ENCODE measurements at places on chromosomes 1 and 21. TPM values are rescaled to one million over a fixed set of nuclear protein-coding genes. Genes with fewer than 3 reads are reported as not detected.

- H3K4me3 ChIP-seq, result peak within 1 kb of the TSS; percentile 93
- peaks cover 30% of the 10 kb centered on the region for H3K4me1 ChIP-seq
- no peaks in the 10 kb centered on the region for H3K27me3 ChIP-seq
- DNase-seq, result peak; percentile 76
- no peaks in the 10 kb centered on the region for H3K36me3 ChIP-seq
These were observed at the start of gene ARID4B for GRCh38 chr1:235327559-235328270. ARID4B (minus strand) TSS chr1:235328179; CDS start chr1:235326919, 1,260 bp downstream.

Gene TMEM82
- total RNA-seq, result not detected

GRCh38 chr1:119815361-119815760, 4.1 kb upstream of the REG4 start:
- no peak for DNase-seq
- no peaks in the 10 kb centered on the region for H3K36me3 ChIP-seq
- no peak overlapping the region for H3K4me3 ChIP-seq
- H3K27me3 ChIP-seq, result peaks cover 13% of the 10 kb centered on the region
- H3K4me1 ChIP-seq, result peaks cover 13% of the 10 kb centered on the region

DNA sequence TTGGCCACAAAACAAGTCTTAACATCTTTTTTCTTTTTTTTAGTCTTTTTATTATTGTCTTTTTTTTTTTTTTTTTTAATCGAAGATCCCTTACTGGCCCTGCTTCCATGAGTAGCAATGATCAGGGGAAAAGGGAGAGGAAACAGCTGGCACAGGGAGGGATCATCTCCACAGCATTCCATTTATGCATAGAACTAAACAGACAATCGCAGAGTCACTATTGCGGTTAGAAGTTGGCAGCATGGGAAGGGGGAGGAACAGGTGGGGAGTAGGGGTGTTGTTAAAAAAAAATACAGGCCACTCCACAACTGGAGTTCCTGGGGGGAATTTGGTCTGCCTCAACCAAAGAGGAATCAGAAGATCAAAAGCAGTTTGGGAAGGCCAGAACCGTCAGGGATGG, 55.4 kb downstream of the C1orf185 start:
- H3K27me3 ChIP-seq, result peaks cover 38% of the 10 kb centered on the region
- no peaks in the 10 kb centered on the region for H3K36me3 ChIP-seq
- no peak overlapping the region for H3K4me3 ChIP-seq
- DNase-seq, result no peak
- no peaks in the 10 kb centered on the region for H3K4me1 ChIP-seq

- H3K4me1 ChIP-seq, result peaks cover 6% of the 10 kb centered on the region
- no peak overlapping the region for H3K27ac ChIP-seq
- no peak for DNase-seq
- peaks cover 2% of the 10 kb centered on the region for H3K36me3 ChIP-seq
- H3K4me3 ChIP-seq, result no peak overlapping the region
- no peaks in the 10 kb centered on the region for H3K27me3 ChIP-seq
These were observed 106.7 kb downstream of the DPYD start for GRCh38 chr1:97814121-97814520.

Gene CYYR1
- total RNA-seq, result 20.8 TPM

- H3K4me3 ChIP-seq, result no peak overlapping the region
- no peak overlapping the region for H3K27ac ChIP-seq
- H3K27me3 ChIP-seq, result peaks cover 71% of the 10 kb centered on the region
- H3K4me1 ChIP-seq, result no peaks in the 10 kb centered on the region
- no peaks in the 10 kb centered on the region for H3K36me3 ChIP-seq
These were observed 6.9 kb downstream of the PDE4B start for GRCh38 chr1:65799601-65800000.

Gene SPAG17
- 2.7 TPM for total RNA-seq

DNA sequence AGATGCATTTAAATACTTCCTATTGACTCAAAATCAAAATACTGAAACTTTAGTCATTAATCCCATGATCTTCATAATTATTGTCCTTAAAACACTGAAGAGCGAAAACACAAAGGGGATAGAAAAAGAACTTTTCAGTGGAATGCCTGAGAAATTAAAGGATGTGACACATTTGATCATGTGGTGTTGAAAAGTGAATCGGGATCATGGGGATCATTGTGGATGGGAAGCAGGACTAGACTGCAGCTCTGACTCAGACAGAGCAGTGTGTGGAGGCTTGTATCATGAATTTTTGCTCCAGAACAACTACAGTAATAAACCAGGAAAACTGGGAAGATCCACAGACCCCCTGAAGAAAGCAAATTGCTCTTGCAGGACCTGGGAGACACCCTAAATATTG, 161.1 kb upstream of the CXADR start:
- peaks cover 6% of the 10 kb centered on the region for H3K27me3 ChIP-seq
- H3K36me3 ChIP-seq, result no peaks in the 10 kb centered on the region
- no peak overlapping the region for H3K27ac ChIP-seq
- H3K4me1 ChIP-seq, result peaks cover 2% of the 10 kb centered on the region
- DNase-seq, result no peak
- no peak overlapping the region for H3K4me3 ChIP-seq

DNA sequence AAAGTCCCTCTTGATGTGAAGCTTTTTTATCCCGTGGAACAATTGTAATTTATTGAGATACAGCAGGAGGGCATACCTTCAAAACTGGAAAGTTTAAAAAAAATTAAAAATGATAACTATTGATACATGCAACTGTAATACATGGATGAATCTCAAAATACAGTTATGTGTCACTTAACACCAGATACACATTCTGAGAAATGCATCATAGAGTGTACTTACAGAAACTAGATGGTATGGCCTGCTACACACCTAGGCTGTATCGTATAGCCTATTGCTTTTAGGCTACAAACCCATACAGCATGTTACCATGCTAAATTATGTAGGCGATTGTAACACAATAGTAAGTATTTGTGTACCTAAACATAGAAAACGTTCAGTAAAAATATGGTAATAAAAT, 7.1 kb upstream of the AKNAD1 start:
- no peak overlapping the region for H3K27ac ChIP-seq
- H3K4me3 ChIP-seq, result no peak overlapping the region
- no peak for DNase-seq
- peaks cover 5% of the 10 kb centered on the region for H3K27me3 ChIP-seq

DNA sequence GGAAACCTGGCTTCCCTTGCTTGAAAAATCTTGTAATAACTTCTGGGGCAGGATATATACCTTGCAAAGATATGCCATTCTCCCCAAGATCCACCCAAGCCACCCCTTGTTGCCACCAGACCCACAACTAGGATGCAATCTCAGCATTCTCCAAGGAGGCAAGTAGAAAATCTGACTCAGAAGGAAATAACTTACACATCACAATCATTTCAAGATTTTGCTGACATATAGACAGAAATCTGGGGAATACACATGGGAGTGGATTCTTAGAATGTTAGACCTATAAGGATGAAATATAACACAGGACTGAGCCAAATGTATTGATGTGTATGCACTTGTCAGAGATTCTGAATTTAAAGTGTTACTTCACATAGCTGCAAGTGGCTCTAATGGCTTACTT, 14.8 kb upstream of the ZDHHC18 start:
- no peaks in the 10 kb centered on the region for H3K36me3 ChIP-seq
- DNase-seq, result no peak
- no peak overlapping the region for H3K4me3 ChIP-seq
- no peak overlapping the region for H3K27ac ChIP-seq
